ENCODE measurements at places on chromosomes 4 and X.

GRCh38 chr4:49032440-49033161, 46.5 kb downstream of the CWH43 start:
- no peak for DNase-seq

DNA sequence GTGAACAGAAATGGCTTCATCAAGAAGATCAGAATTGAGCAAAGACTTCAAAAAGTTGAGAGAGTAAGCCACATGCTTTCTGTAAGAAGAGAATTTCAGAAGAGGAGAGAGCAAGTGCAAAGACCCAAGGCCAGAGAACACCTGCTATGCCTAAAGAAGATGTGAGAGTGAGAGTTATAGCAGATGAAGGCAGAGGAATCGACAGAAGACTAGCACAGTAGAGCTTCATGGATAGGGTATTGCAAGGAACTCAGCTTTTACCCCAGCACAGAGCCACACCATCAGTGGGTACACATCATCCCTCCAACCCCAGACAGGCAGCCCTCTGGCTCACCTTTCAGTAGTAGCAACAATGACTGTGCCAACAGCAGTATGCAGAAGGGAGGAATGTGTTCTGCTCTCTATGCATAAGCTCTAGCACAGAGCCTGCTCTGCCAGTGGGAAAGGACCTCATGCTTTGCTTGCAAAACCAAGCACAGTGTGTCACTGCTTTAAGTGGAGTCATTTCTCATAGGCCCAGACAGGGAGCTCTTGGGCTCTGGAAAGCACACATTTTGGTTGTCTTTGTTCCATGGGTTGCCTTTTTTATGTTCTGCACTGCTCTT, 318.6 kb downstream of the NAF1 start:
- no peak for DNase-seq

DNA sequence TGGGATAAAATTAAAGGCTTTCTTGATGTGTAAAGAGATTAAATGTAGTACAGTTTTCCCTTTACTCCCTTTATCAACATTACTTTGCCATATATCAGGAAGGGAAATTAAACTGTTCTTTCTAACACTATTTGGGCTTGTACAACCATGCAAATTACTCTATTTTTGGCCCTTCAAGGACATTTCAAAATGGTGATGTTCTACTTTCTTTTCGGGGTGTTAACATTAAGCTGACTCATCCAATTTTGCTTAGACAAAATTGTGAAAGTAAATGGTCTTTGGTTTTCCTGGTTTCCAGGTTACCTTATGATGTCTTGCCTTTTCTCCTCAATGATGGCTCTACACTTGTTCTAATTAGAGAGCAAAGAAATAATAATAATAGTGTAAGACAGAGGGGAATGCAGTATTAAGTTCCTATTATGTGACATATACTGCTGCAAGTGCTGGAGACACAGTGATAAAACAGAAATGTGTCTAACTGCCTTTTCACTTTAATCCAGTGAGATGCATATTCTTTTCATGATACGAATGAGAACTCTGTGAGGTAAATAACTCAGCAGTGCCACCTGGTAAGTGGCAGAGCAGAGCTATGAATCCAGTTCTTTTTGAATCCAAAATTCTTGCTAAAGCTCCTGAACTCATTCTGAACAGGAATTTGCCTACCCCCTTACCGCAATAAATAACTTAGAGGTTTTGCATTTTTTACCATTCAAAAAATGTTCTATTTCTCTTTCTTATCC, 35.7 kb upstream of the PDE5A start:
- DNase-seq: no peak

DNA sequence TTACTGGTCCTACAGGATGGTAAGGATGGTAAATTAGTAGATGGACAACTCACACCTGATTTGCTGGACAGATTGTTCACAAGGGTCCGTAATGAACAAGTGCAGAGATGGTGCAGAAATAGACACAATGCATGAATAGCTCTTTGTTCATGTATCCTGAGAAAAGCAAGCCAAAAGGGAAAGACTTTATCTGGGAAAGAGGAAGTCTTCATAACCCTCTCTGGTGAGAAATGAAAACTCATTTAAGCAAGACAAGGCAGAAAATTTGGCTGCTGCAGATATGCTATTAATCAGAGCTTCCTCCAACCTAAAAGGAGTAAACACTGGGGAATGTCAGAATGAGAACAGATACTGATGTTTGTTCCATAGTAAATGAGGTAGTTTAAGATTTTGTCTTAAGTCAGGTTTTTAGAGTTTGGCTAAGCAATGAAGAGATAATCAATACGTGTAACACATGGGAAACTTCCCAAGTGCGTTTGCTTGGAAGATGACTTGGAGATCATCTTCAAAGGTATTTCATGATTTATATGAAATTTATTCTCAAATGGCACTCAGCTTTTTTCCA, 152.4 kb upstream of the BMPR1B start:
- no peak for DNase-seq

GRCh38 chr4:47160095-47160494, 128.7 kb downstream of the GABRB1 start:
- no peak for DNase-seq

DNA sequence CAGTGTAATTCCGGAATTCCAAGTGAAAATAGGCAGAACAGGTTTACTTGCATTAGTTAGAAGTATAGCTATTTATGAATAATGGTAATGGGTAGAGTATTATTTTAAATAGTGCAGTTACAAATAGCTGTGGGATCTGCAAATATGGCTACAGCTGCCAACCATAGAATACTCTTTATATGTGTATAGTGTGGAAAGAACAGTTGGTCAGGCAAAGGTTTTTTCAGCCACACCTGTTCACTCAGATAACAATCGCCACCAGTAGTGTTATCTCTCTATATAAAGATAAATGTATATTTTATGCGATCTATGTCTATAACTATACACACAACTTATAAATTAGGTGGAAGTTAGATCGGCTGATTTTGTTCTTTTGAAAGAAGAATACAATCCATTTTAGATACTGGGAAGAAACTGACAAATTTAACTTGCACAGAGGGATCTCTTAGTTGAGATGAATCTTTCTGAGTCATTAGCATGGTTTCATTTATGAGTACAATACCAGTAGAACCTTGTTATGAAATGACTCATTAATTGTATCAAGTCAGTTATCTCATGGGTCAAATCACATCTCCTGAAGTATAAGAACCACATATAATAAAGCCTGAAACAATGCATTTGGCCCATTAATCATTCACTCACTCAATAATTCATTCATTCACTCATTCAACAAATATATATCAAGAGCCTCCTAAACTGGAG, 100.9 kb upstream of the NR3C2 start:
- no peak for DNase-seq

DNA sequence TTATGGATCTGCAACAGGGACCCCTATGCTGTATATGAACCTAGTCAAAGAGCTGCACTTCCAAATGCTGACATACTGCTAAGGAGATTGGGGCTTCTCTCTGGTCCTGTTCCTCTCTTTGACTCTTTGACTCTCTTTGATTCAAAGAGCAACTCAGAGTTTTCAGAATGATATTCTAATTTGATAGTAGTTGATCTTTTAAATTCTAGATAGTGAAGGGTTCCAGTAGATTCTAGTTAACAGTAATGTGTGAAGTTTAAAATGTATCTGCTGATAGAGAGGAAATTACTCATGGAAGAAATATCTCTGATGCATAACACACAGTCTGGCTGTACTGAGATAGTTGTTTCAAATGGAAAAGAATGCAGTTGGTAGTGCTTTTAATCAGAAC, 239.1 kb downstream of the RASL11B start:
- DNase-seq: no peak

DNA sequence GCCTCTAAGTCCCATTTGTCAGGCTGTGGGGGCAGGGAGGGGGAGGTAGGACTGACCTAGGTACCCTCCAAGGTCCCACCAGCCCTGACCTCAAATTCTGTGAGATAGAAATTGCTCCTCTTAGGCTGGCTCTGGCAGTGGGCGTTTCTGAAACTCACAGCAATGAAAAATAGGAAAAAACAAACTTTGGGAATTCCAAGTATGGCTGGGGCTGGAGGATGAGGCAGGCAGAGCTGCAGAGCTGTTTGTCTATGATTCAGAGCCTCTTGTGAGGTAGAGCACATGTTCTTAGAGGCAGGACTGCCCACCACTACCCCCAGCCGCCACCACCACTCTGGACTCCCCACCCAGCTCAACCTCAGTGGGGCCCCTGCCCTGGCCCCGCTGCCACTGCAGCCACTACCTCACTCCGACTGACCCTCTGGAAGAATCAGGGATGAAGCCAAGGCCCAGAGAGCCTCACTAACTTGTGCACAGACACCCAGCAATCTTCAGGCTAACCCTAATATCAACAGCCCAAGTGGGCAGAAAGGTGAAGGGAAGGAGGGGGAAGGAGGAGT, 98.2 kb downstream of the PJA1 start:
- no peak for DNase-seq

DNA sequence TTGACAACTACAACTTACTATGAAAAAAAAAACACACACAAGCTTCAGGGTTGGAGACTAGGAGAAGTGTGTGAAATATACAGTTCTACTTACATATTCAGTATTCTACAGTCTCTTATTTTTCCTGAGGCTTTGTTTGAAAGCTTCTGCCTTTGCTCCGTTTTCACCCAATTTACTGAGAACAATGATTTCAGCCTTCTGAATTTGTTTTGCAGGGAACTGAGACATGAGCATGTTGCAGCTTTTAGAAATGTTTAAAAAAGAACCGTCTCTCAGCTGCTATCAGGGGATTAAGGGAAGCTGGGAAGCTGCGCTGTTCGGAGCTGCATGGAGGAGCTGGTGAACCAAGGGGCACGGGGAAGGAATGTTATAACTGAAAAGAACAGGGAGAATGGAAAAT, 85.7 kb downstream of the QDPR start:
- no peak for DNase-seq

DNA sequence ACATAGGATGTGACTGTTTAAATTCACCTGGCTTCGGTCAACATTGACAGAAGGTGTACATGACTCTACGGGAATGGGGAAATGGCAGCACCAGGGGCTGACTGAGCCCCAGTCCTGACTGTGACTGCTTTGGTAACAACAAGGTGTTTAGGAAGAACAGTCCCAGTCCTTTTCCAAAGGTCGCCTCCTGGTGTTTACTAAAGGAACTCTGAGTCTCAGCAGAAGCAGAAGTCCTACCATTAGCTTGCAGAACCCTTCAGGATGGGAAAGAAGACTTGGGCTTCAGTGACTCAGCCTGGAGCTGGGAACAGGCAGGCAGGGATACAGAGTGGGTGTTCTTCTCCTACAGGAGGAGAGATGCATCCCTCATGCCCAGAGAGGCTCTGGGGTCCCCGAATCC, 103.3 kb downstream of the MGST2 start:
- DNase-seq: no peak

GRCh38 chrX:53211391-53211978, 13.5 kb downstream of the KDM5C start:
- DNase-seq: no peak

GRCh38 chrX:120452131-120452530, 17.0 kb downstream of the LAMP2 start:
- DNase-seq: peak; percentile 13

DNA sequence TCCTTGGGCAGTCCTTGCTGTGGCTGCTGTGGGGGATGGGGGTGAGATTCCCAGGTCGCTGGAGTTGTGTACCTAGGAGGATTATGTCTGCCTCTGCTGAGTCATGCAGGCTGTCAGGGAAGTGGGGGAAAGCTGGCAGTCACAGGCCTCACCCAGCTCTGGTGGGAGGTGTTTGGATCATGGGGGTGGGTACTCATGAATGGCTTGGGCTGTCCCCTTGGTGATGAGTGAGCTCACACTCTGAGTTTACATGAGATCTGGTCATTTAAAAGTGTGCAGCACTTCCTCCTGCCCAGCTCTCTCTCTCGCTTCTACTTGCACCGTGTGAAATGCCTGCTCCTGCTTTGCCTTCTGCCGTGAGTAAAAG, 24.6 kb upstream of the PDLIM3 start:
- DNase-seq: peak; percentile 14

- DNase-seq: no peak
These were observed 28.1 kb downstream of the SLC30A9 start for GRCh38 chr4:42018451-42018850.
